ENCODE measurements at places on chromosomes 12 and 14.

DNA sequence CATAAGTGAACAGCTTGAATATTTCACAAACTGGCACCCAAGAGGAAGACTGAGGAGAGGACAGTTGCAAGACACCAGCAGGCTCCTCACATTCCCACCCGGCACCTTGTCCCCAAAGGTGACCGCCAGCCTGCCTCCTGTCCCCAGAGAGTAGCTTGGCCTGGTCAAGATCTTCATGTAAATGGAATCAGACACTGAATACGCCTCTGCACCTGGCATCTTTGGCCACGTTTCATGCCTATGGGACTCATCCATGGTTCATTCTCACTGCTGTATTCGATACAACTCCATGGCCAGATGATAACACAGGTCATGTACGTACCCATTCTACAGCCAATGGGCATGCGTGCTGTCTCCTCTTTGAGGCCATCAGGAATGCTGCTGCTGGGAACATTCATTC lies 60.8 kb downstream of the ITPK1 start:
- DNase-seq = no peak

GRCh38 chr14:60222820-60223219 lies 26.2 kb upstream of the PPM1A start:
- no peak for DNase-seq

- DNase-seq = no peak
These were observed 166.6 kb downstream of the SSPN start for GRCh38 chr12:26361964-26362363.

DNA sequence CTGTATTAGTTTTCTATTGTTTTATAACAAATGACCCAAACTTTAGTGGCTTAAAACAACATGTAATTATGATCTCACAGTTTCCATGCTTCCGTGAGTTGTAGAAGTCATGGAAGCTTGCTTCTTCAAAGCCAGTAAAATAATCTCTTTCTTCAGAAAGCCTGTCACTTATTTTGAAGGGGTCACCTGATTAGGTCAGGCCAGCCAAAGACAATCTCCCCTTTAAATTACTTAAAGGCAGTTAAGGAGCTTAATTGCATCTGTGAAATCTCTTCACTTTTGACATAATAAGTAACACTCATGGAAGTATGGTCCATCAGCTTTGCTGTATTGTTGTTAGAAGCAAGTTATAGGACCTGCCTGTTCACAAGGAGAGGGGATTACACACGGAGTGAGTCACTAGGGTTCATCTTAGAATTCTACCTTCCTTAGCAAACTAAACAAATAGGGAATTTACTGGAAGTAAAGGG lies 89.8 kb downstream of the FAR2 start:
- no peak for DNase-seq

GRCh38 chr12:54661048-54661447 lies 12.9 kb upstream of the DCD start:
- no peak for DNase-seq

DNA sequence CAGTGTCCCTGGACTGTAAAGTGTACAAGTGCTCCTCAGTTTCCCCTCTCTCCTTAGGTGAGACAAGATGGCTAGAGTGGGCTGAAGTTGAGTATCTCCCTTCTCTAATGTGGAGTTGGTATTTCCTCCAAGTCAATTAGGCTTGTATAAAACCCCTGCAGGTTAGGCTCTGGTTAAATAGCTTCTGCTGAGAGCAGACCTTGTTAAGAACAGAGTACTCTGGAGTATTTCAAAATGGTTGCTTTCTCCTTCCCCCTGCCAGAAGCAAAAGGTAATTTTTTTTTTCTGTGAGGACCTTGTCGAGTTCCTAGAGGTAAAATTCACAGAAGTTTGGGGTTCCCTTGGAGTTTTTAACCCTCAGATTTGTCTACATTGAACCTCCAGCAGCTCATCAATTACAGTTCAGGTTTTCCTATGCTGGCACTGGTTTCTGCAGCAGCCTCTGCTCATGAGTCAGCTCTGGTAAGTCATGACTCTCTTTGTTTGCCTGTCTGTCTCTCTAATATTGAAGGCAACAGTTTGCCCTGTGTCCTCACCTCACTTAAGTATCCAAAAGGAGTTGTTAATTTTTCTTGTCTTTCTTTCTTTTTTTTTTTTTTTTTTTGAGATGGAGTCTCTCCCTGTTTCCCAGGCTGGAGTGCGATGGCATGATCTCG lies 27.8 kb upstream of the GLIPR1 start:
- DNase-seq = no peak

- no peak for DNase-seq
These were observed 12.3 kb downstream of the EP400 start for GRCh38 chr12:131962069-131962468.

GRCh38 chr12:67457136-67457535 lies 188.0 kb downstream of the CAND1 start:
- no peak for DNase-seq

GRCh38 chr14:88352698-88353097 lies 29.6 kb upstream of the KCNK10 start:
- DNase-seq = no peak

- DNase-seq = no peak
These were observed 223.4 kb downstream of the GLT1D1 start for GRCh38 chr12:129076441-129077320.

Measured in stimulated activated CD8-positive, alpha-beta memory T cell treated with anti-CD3 and anti-CD28 coated beads, Interleukin-15, amount 100 ng/mL, for 4 hours (primary cell).